Left forelimb (tissue), 1 donor: ENCODE measurements at places on chromosomes 4 and X.

GRCh38 chrX:27842859-27843258 is 35.1 kb downstream of the MAGEB10 start:
- DNase-seq, result no peak

GRCh38 chr4:80331693-80332092 is 3.8 kb upstream of the CFAP299 start:
- no peak for DNase-seq

DNA sequence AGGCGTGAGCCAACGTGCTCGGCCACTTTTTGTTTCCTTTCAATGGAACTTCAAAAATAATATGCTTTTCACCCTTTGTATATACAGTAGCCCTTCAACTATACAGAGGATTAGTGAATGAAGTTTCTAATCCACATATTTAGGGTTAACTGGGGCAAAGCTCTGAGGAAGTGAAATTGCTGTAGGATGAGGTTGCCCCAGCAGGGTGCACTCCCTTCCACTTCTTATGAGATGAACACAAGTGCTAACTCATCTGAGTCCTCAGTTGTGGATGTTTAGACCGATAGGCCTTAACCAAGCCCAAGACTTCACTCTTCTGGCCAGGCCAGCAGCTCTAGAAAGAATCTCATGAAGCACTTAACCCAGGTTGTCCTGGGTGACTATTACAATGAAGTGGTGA is 29.1 kb upstream of the CT55 start:
- no peak for DNase-seq

DNA sequence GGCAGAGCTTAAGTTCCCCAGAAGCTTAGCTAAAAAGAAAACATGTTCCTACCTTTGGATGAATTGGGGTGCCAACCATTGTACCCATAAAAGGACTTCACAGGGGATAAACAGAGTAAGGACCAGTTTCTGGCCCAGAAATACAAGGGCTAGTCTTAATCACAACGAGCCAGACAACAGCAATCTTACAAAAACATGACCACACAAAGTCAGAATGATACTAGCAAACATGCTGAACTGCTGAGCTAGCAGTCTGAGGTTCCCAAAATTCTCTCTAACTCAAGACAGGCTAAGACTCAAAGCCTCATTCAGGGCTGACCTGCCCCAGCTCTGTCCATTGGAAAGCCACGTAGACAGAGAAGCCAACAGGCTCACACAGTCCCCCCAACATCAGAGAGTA is 40.3 kb downstream of the ATP11C start:
- DNase-seq, result no peak

GRCh38 chr4:73447671-73448070 is 11.7 kb downstream of the AFP start:
- DNase-seq, result no peak

- DNase-seq, result no peak
Measured at GRCh38 chrX:69555481-69556041, 51.4 kb downstream of the NALF2 start.

- DNase-seq, result no peak
Measured at GRCh38 chrX:70423936-70424675, 992 bp downstream of the GDPD2 start.

DNA sequence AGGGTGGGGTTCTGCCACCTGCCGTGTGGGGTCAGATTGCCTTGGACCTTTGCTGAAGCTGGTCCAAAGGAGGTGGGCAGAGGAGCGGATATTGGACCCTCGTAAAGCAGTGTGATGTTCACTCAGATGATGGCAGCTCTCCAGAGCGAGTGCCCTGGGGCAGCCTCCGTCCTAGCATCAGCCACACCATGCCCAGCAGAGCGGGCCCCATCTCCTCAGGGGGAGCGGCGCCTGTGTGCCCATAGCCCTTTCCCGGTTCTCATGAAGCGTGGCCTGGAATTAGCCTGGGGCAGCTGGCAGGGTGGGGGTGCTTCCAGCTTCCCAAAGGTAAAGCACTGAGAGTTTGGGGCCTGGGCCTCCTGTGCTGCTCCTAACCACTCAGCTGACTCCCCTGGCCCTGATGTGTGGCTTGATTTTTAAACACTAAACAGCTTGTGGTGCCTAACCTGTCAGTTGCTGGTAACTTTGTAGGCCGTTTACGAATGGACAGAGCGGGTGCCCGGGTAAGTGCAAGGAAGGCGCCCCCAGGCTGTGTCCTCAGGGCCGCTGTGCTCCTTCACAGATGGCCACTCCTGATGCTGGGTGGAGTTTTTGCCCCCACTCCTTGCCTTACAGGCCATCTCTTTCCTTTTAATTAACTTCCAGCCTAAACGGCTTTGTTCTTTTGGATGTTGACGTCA is 36.0 kb downstream of the NOP14 start:
- no peak for DNase-seq

GRCh38 chr4:28444886-28445496 is 1584.3 kb downstream of the STIM2 start:
- no peak for DNase-seq

- DNase-seq, result no peak
Measured at GRCh38 chr4:140183270-140183669, 29.3 kb upstream of the MAML3 start.

DNA sequence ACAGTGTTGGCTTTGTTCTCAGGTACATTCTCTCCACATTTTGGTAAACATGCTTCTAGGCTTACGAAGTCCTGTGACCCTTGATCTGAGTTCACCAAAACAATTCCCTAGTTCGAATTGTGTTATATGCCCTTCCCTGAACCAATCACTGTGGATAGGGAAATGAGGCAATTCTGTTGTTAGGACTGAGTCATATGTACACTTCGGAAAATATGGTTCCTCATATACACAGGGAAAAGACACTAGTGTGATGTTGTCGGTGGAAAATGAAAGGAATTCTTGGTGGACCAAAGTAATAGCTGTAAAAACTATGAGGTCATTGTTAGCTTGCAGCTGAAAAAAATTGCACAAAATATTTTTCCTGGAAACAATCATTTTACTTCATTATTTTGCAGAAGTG is 46.6 kb upstream of the MAGEC2 start:
- DNase-seq, result no peak

GRCh38 chr4:151808542-151808941 is 47.7 kb upstream of the GATB start:
- DNase-seq, result no peak

- no peak for DNase-seq
Measured at GRCh38 chr4:56728512-56728911, 47.4 kb upstream of the HOPX start.

DNA sequence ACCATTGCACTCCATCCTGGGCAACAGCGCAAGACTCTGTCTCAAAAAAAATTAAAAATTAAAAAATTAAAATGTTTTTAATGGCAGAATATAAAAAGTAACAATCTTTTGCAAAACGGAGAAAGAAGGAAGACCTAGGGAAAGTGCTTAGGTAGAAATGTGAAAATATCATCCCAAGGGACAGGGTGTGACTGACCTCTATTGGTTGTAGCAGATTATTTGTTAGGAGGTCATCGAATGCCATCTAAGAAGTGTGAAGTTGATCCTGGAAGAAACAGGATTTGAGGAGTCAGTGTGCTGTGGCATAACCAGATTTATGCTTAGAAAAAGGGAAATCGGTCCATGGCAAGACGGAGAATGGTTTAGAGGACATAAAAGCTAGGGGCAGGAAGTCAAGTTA is 18.1 kb upstream of the C4orf36 start:
- DNase-seq, result no peak

- DNase-seq, result no peak
Measured at GRCh38 chr4:58981828-58982227, 1871.6 kb upstream of the IGFBP7 start.

GRCh38 chr4:102400898-102401297 is 55.6 kb upstream of the SLC39A8 start:
- DNase-seq, result no peak

- DNase-seq, result no peak
Measured at GRCh38 chr4:17933126-17933525, 88.4 kb downstream of the LCORL start.

DNA sequence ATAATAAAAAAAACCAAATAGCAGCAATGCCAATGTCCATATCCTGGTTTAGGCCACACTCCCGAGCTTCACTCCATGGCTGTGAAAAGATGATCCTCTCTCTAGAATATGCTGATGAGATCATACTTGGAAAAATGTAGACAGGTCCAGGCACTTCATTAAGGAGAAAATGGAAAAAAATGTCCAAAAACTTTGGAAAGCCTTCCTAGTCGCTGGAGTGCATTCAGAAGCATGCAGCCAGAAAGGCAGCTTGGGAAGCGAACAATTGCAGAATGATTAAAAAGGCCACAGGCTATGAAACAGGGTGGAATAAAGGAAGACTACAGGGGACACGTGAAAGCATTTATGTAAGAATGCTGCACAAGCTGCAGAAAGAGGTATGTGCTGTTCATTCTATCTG is 165.6 kb upstream of the HCCS start:
- peak; percentile 64 for DNase-seq

DNA sequence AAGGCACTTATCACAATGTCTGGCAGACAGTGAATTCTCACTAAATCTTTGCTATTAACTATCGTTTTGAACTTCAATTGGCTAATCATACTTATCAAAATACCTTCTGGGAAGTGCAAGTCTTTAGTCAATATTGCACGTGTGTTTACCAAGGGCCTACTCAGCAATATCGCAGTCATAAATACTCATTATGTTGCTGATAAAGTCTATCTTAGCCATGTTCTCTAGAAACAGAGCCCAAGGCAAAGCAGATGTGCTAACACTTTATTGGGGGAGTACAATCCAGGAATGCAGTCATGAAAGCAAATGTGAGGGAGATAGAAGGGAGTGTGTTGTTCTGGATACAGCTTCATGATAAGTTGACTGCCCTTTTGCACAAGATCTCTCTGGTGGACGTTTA is 90.5 kb downstream of the FBXO8 start:
- no peak for DNase-seq

DNA sequence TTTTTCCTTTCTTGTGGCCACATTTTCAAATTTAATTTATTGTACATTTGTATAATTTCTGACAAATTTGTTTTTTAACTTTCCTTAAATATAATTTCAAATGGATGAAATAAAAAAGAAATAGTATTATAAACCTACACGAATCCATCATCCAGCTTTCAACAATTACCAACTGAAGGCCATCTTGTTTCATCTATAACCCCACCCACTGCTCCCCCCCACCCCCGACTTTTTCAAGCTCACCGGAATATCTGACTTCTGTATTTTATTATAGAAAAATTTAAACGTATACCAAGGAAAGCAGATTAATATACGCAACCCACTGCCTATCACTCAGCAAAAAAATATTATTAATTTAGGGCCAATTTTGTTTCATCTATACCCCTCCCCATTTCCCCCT is 1.1 kb downstream of the MORF4L2 start:
- DNase-seq, result no peak

- DNase-seq, result no peak
Measured at GRCh38 chr4:37601531-37601930, 84.6 kb downstream of the RELL1 start.

GRCh38 chr4:26509681-26510333 is 19.5 kb upstream of the CCKAR start:
- no peak for DNase-seq

DNA sequence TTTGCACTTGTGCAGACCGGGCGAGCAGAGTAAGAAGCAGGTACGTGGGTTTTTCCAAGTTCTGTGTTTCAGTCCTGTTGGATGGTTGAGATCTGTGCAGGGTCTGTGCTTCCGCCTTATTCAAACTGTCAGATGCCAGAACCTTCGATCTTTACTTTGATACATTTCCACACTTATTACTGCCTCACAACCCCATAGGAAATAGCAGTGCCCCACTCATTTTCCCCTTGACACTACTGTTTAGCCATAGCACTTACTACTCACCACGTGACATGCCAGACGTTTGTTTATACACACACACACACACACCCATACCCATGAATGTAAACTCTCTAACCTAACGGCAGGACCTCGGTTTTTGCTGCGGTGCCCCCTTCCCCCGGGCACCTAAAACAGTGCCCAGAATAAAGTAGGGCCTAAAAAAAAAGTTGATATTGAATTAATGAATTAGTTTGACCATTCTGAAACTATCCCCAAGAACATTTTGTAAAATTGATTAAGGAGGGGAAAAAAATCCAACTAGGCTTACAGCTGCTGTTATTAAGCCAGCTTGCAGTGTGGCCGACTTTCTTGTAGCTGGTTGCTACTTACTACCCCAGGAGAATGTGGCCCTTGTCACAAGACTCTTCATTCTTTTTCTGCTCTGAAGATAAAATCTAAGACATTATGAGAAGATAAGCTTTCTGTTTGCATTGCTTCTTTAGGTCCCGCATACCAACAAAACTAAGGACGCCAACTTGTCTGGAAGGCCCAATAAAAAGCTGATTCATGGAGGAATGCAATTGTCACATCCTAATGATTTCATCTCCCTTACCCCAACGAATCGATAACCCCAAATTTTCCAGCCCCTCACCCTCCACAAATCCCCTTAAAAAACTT is 704 bp upstream of the SEPSECS start:
- no peak for DNase-seq

DNA sequence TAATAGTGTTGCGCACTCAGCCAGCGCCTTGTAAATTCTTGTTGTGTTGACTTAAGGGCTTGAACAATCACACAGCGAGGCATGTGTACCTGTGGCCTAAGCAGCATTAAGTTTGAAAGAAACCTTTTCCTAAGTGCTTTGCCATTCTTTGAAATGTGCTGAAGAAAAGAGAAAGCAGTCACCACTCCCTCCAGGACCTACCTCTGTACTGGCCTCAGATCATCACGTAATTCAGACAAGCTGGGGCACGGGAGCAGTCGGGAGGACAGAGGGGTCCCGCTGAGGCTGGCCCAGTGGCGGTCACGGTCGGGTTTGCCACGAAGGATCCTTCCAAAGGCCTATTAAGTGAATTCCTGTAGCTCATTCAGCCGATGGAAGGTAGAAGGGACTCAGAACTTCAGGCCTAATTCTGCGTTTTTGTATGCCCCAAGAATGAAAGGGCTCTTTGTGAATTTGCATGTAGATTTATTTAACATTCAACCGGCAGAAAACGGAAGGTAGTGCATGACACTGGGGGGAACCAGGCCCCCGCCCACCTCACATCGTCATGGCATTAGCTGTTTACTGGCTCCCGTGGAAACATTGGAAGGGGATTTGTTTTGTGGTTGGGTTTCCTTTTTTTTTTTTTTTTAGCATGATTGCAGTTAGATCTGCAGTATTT is 106.3 kb downstream of the TRAPPC11 start:
- DNase-seq, result no peak

DNA sequence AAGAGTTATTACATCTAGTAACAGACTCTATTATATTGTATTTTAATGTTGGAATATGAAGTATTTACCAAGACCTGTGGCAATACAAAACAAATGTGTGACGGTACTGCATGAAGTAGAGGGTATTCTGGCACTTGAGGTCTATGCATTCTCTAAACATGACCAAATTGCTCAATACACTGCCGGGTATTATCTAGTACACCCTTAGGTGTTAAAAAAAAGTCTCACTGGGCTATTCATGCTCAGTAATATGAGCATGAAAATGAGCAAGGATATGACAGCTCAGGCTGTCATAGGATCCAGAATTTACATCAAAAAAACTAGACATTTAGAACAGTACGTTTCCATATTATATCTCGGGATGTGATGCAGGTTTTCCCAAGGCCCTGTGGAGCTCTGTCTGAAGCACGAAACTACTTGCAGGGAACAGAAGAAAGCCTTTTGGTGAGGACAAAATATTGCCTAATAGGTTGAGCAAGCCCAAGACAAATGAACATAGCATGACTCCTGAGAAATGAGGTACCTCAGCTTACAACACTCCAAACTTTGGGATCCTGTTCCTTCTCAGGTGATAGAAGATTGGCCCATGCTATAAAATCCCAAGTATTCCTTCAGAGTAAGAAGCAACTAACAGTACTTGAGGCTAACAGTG is 74.1 kb upstream of the MAOA start:
- DNase-seq, result no peak

GRCh38 chrX:118780911-118781310 is 42.7 kb upstream of the ZCCHC12 start:
- no peak for DNase-seq
